ENCODE measurements at places on chromosomes 2 and 18.

GRCh38 chr18:38895560-38895959 is 1330.0 kb upstream of the CELF4 start:
- no peak for DNase-seq

DNA sequence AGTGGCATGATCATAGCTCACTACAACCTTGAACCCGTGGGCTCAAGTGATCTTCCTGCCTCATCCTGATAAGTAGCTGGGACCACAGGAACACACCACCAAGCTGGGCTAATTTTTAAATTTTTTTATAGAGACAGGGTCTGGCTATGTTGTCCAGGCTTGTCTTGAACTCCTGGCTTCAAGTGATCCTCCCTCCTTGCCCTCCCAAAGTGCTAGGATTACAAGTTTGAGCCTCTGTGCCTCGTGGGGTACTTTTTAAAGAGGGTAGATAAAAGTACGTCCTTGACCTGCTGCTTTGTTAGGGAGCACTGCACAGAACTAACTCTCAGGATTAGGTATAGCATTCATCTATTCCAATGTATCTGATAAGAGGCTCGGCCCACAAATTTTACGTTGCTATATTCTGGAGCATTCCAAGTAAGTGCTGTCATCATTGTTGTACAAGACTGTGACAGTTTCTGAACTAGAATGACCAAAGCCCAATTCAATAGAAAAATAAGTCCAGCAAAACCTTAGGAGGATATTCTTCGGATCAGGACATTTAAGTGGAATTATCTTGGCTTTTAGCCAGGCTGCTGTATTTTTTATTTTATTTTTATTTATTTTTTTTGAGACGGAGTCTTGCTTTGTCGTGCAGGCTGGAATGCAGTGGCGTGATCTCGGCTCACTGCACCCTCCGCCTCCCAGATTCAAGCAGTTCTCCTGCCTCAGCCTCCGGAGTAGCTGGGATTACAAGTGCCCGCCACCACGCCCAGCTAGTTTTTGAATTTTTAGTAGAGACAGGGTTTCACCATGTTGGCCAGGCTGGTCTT is 4.1 kb downstream of the MTCL1 start:
- DNase-seq, result no peak

DNA sequence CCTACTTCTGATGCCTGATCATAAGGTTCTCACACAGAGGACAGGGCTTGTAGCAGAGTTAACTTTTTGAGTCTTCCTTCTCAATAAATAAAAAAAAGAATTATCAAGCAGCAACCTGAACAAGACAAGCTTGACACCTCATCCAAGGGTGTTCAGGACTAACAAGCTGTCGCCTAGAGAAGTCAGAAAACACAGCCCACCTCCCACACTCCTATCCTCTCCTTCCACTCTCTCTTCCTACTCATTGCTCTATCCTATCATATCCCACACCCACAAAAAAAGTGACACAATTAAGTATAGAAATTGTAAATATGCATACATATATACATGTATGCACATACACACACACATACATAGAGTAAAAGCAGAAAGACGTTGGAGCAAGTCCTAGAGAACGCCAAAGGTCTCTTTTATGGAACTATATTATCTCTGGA is 5.4 kb downstream of the NBAS start:
- no peak for DNase-seq

- no peak for DNase-seq
Measured at GRCh38 chr18:2254977-2255376, 316.3 kb downstream of the METTL4 start.

- no peak for DNase-seq
Measured at GRCh38 chr2:27356056-27356381, 545 bp downstream of the GTF3C2 start.

DNA sequence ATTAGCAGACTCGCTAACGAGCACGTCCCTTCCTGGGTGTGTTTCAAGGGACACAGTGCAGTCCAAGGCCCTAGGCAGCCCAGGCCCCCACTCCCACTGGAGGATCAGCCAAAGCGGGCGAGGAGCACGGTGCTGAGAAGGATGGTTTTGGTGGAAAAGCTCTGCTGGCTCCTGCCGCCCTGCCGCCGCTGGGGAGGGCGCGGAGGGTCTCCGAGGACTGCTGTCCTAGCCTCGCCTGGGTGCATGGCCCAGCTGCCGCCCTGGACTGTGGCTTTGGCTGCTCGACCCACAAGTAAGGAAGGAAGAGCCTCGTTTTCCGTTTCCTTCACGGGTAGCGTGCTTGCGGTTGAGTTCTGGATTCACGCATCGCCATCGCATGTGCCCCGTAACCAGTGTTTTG is 79.9 kb downstream of the MTCL1 start:
- DNase-seq, result no peak

GRCh38 chr2:51085420-51086068 is 53.6 kb upstream of the NRXN1 start:
- no peak for DNase-seq

DNA sequence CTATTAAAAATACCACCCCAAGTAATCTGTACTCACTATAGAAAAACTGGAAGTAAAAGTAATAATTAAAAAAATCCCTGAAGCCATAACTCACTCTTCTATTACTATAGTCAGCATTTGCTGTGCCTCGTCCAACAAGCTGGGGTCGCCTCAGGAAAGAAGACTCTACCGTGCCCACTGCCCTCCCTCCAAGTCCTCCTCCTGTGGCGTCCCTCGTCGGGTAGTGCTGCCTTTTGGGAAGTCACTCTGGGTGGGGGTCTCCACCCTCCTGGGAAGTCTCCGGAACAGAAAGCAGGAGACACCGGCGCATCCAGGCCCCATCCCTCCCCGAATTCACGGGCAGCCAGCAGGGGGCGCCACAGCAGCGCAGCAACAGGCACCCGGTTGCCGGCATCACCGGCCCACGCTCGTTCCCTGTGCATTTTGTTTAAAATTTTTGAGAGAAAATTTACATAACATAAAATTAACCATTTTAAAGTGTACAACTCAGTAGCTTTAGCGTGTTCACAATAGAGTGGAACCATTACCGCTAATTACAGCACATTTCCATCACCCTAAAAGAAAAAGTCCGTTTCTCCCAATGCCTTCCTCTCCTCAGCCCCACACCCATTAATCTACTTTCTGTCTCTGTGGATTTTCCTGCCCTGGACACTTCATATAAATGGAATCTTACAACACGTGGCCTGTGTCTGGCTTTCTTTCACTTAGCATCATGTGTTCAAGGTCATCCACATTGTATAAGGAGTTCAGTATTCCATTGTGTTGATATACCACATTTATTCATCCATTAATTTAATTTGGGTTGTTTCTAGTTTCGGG is 62.2 kb downstream of the ADNP2 start:
- no peak for DNase-seq

GRCh38 chr2:41910126-41910525 is 137.7 kb upstream of the PKDCC start:
- DNase-seq, result no peak

DNA sequence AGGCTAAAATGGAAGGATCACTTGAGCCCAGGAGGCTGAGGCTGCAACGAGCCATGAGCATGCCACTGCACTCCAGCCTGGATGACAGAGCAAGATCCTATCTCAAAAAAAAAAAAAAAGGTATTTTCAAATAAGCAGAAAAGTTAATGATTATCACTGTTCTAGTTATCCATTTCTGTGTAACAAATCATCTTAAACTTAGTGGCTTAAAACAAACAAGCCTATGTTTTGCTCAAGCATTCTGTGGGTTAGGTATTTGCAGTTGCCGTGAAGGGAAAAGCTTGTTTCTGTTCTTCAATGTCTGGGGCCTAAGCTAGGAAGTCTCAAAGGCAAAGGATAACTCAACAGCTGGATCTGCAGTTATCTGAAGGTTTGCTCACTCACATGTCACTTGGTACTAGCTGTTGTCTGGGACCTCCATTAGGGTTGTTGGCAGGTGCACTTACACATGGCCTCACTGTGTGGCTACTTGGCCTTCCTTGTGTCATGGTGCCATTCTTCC is 14.1 kb downstream of the MFF start:
- DNase-seq, result no peak

DNA sequence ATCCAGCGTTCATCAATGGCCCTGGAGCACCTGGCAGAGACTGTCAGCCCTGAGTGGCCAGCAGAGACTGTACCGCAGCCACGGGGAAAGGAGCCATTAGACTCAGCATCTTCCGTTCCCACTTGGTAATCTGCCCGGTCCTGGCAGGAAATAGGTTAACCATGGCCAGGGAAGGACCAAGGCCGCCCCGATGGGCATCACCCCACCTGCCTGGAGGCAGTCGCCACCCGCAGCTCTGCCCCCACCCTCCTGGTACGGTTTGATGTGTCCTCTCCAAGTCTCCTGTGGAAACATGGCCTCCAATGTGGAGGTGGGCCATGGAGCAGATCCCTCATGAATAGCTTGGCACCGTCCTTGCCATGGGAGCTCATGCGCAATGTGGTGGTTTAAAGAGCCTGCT is 75.3 kb downstream of the RTP5 start:
- no peak for DNase-seq

- no peak for DNase-seq
Measured at GRCh38 chr18:74982946-74983635, 225.8 kb downstream of the PTGR3 start.

GRCh38 chr2:104969564-104969963 is 68.3 kb upstream of the MRPS9 start:
- DNase-seq, result peak; percentile 42

DNA sequence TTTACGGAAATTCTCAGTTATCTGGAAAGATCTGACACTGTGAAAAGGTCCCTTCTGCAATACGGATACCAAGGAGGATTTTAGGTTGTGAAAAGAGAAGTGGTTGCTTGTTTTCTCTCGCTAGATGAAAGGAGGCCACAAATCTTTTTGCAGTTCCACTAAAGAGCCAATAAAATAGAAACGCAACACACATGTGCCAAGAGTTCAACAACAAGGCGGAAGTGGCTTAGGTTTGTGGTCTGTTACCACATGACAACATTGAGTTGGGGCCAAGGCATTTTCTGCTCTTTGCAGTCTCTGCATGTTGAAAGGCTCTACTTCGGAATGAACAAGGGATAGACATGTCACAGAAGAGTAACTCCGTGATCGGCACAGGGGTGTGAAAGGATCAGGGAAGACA is 115.7 kb upstream of the OSR1 start:
- DNase-seq, result peak; percentile 97

- peak; percentile 8 for DNase-seq
Measured at GRCh38 chr2:38554973-38555595, 47.6 kb downstream of the HNRNPLL start.

DNA sequence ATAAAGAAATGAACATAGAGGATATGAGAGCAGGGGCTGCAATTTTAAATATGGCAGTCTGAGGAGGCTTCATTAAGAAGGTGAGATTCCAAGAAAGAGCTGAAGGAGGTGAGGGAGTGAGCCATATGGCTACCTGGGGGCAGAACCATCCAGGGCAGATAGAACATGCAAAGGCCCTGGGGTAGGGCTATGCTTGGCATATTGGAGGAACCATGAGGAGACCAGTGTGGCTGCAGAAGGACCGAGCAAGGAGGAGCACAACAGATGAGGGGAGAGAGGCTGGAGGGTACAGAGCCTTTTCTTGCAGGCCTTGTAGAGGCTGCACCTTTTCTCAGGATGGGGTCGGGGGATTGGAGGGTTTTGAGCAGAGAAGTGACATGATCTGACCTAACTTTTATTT is 69.5 kb upstream of the GATA6 start:
- no peak for DNase-seq

- no peak for DNase-seq
Measured at GRCh38 chr18:67742954-67743353, 226.4 kb upstream of the DSEL start.

GRCh38 chr2:229173825-229174359 is 97.2 kb downstream of the PID1 start:
- no peak for DNase-seq

DNA sequence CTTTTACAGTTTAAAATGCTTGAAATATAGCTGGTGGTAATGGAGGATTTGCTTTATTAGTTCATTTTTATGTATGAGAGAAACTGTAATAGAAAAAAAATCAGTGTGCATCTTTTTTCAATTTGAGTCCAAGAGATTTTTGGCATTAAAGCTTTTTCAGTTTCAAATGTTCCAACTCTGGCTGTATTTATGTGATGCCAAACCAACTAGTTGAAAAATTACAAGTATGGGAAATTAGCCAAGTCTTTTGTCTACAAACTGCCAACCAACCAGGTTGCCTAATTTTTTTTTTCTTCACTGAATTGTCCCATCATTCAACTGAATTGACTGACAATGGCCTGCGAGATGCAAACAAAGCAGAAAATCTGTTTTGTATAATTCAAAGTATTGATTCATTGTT is 95.7 kb downstream of the ICOS start:
- no peak for DNase-seq

GRCh38 chr2:86480105-86480504 is 38.9 kb downstream of the KDM3A start:
- no peak for DNase-seq

GRCh38 chr18:61637319-61637718 is 255.5 kb downstream of the RNF152 start:
- DNase-seq, result no peak

DNA sequence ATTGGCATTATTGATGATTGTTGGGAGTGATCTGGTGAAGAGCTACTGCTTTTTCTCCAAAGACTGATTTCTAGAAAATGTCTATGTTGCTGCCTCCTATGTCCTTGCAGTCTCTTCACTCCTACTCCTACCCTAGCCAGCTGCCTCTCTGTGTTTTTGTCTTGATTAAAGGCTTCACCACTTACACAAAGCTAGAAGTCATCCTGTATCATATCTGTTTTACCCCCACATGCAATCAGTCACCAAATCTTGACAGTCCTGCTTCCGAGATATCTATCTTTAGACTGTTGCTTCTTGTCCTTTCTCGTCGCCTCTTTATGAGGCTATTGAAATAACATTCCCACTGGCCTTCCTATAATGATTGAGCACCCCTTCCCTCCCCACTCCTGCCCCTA is 84.5 kb upstream of the ITGA4 start:
- no peak for DNase-seq

DNA sequence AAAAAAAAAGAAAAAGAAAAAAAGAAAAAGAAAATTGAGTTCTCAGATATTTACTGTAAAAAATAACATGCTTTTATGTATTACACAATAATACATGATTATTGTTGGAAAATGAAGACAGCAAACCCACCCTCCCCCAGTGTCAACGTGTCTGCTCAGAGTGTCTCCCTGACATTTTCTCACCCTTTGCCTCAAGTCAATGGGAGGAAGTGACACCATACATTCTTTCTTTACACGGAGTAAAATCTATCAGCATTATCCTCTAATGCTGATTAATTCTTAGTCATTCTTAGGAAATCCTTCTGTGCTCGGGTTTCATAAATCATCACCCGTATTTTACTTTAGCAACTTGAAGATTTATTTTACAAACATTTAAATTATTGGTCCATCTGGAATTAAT is 32.0 kb downstream of the CTAGE1 start:
- no peak for DNase-seq

GRCh38 chr18:79982736-79983135 is 5.6 kb downstream of the TXNL4A start:
- DNase-seq, result no peak

DNA sequence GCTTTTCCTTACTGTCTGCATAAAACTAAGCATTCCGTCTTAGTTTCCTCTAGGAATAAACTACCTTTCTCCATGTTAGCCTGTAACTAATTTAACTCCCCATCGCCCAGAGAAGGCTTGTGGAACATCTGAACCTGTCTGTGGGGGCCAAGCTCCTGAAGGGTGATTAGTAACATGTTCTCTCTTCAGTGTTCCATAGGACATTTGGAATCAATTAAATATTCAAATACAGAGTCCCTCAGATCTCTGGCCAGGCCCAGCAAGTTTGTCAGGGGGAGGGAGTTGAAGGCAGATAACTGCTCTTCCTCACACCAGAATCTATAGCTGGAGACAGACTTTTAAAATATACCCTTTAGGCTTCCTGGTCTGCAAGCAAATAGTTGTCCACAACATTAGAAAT is 8.8 kb downstream of the RDH14 start:
- DNase-seq, result no peak

GRCh38 chr2:179487010-179487731 is 222.5 kb upstream of the SESTD1 start:
- no peak for DNase-seq

Measured in Jurkat, Clone E6-1 (cell line).